ENCODE measurements at places on chromosomes 2 and 18. TPM values are rescaled to one million over a fixed set of nuclear protein-coding genes. Genes with fewer than 3 reads are reported as not detected.

PAIP2B gene
- total RNA-seq = 0.23 TPM

CAPN14 gene
- not detected for total RNA-seq

WNT10A gene
- total RNA-seq = not detected

ATP6V1C2 gene
- total RNA-seq = 0.06 TPM

SYT4 gene
- not detected for total RNA-seq

ARPC2 gene
- total RNA-seq = 316 TPM

IL1B gene
- total RNA-seq = 0.40 TPM

GAREM2 gene
- 7.0 TPM for total RNA-seq

REEP1 gene
- total RNA-seq = 0.62 TPM

SNORC gene
- 8.1 TPM for total RNA-seq

SH3RF3 gene
- total RNA-seq = 0.39 TPM

LOXHD1 gene
- not detected for total RNA-seq

GALM gene
- total RNA-seq = 17.7 TPM

KIF5C gene
- total RNA-seq = 0.42 TPM

ZSCAN30 gene
- total RNA-seq = 0.71 TPM

FAM161A gene
- total RNA-seq = 7.2 TPM

C1QL2 gene
- total RNA-seq = 0.09 TPM

HOXD11 gene
- 7.8 TPM for total RNA-seq

TUBB8B gene
- total RNA-seq = not detected

G6PC2 gene
- not detected for total RNA-seq

FECH gene
- total RNA-seq = 39.8 TPM

IWS1 gene
- 41.1 TPM for total RNA-seq

LCT gene
- 0.03 TPM for total RNA-seq

HOXD9 gene
- total RNA-seq = 1.7 TPM

APCDD1 gene
- not detected for total RNA-seq

SKA1 gene
- 12.8 TPM for total RNA-seq

GCG gene
- total RNA-seq = not detected

IL1R2 gene
- 0.93 TPM for total RNA-seq

SLC4A3 gene
- 3.4 TPM for total RNA-seq

MAP3K20 gene
- total RNA-seq = 35.4 TPM

NEU2 gene
- total RNA-seq = not detected

TMEM200C gene
- total RNA-seq = not detected

SCYGR4 gene
- not detected for total RNA-seq

SLC11A1 gene
- total RNA-seq = 0.16 TPM

ZNF407 gene
- total RNA-seq = 2.6 TPM

CEBPZOS gene
- 43.9 TPM for total RNA-seq

SERPINB10 gene
- total RNA-seq = not detected

MROH2A gene
- 0.28 TPM for total RNA-seq

MARCO gene
- total RNA-seq = 0.23 TPM

HOXD8 gene
- total RNA-seq = 5.4 TPM

TRAPPC12 gene
- 67.8 TPM for total RNA-seq

PMAIP1 gene
- 13.2 TPM for total RNA-seq

SLC14A1 gene
- total RNA-seq = not detected

RSAD2 gene
- 0.19 TPM for total RNA-seq

GBX2 gene
- 3.2 TPM for total RNA-seq

PRADC1 gene
- total RNA-seq = 24.1 TPM

STON1 gene
- total RNA-seq = 0.50 TPM

IL36G gene
- total RNA-seq = not detected

TGFA gene
- 8.7 TPM for total RNA-seq
